ENCODE measurements at places on chromosomes 3 and 15. TPM values are rescaled to one million over a fixed set of nuclear protein-coding genes. Genes with fewer than 3 reads are reported as not detected.

GRCh38 chr3:171396048-171396447 is 64.2 kb downstream of the TNIK start:
- H3K36me3 ChIP-seq: no peaks in the 10 kb centered on the region
- no peaks in the 10 kb centered on the region for H3K27me3 ChIP-seq
- DNase-seq: no peak
- peaks cover 5% of the 10 kb centered on the region for H3K4me1 ChIP-seq
- H3K27ac ChIP-seq: no peak overlapping the region

- H3K4me3 ChIP-seq: no peak overlapping the region
- H3K36me3 ChIP-seq: no peaks in the 10 kb centered on the region
- H3K27me3 ChIP-seq: no peaks in the 10 kb centered on the region
- no peak for DNase-seq
- H3K27ac ChIP-seq: no peak overlapping the region
These were observed 251.4 kb downstream of the NR1D2 start for GRCh38 chr3:24196526-24196925.

- no peak for DNase-seq
- no peaks in the 10 kb centered on the region for H3K27me3 ChIP-seq
- no peaks in the 10 kb centered on the region for H3K4me1 ChIP-seq
- H3K36me3 ChIP-seq: no peaks in the 10 kb centered on the region
- H3K4me3 ChIP-seq: no peak overlapping the region
- no peak overlapping the region for H3K27ac ChIP-seq
These were observed 68.9 kb downstream of the DOCK3 start for GRCh38 chr3:50743643-50744042.

DNA sequence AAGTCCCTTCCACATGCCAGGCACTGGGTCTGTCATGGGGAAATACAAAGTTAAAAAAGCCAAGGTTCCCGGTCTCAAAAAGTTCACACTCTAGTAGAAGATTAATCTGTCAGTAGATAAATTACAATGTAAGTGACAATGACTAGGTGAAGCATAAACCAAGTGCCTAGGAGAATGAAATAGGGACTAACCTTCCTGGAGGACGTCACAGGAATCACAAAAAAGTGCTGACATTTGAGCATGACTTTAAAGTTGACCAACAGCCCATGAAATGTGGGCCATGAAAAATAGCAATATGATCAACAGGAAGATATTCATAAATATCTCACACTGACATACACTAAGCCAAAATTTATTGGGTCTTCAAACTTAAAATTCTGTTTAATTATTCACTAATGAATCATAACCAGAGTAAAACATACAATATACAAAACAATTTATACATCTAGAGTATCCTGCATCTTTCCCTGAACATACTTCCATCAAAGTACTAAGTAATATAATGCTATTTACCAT is 20.0 kb downstream of the COPS2 start:
- no peak for DNase-seq
- H3K27ac ChIP-seq: no peak overlapping the region
- no peaks in the 10 kb centered on the region for H3K4me1 ChIP-seq

- H3K27ac ChIP-seq: no peak overlapping the region
- DNase-seq: no peak
- H3K4me1 ChIP-seq: peaks cover 34% of the 10 kb centered on the region
These were observed 1.9 kb downstream of the CAMK2N2 start for GRCh38 chr3:184259396-184259877.

- peaks cover 47% of the 10 kb centered on the region for H3K36me3 ChIP-seq
- peak overlapping the region; percentile 78 for H3K27ac ChIP-seq
- H3K27me3 ChIP-seq: no peaks in the 10 kb centered on the region
- H3K4me3 ChIP-seq: no peak overlapping the region
- H3K4me1 ChIP-seq: peaks cover 67% of the 10 kb centered on the region
- peak; percentile 50 for DNase-seq
These were observed 132.7 kb downstream of the GHSR start for GRCh38 chr3:172315401-172316091.

GRCh38 chr3:177357352-177358090 is 160.2 kb upstream of the TBL1XR1 start:
- H3K36me3 ChIP-seq: no peaks in the 10 kb centered on the region
- H3K27ac ChIP-seq: peak overlapping the region; percentile 92
- peaks cover 82% of the 10 kb centered on the region for H3K4me1 ChIP-seq
- no peak overlapping the region for H3K4me3 ChIP-seq

- no peak overlapping the region for H3K27ac ChIP-seq
- no peak for DNase-seq
- no peaks in the 10 kb centered on the region for H3K36me3 ChIP-seq
- no peak overlapping the region for H3K4me3 ChIP-seq
- no peaks in the 10 kb centered on the region for H3K4me1 ChIP-seq
These were observed 258.6 kb downstream of the RORA start for GRCh38 chr15:60970246-60971170.

DNA sequence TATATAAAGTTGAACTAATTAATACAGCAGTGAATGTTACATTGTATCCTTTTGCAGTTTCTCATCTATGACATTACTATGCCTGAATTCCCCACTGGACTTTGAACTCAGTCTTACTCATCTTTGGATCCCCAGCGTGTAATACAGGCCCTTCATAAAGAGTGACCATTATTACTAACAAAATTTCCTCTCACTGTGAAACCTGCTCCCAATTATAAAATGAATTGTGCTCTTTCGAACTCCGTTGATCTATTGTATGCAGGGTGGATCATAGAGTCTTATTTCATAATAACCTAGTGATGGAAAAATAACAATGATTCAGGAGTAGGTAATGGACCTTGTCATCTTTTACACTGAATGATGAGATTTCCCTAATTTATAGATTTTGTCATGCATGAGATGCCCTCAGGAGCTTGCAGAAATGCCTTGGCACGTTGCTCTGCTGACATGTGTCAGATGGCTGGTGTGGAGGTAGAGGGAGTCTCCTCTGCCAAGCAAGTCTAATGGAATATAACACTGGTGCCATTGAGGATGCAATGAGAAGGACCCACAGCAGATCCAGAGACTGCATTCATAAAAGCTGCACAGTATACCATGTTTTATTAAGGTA is 25.5 kb downstream of the B3GNT5 start:
- no peaks in the 10 kb centered on the region for H3K36me3 ChIP-seq
- H3K4me3 ChIP-seq: no peak overlapping the region
- no peak for DNase-seq
- H3K27me3 ChIP-seq: no peaks in the 10 kb centered on the region

DNA sequence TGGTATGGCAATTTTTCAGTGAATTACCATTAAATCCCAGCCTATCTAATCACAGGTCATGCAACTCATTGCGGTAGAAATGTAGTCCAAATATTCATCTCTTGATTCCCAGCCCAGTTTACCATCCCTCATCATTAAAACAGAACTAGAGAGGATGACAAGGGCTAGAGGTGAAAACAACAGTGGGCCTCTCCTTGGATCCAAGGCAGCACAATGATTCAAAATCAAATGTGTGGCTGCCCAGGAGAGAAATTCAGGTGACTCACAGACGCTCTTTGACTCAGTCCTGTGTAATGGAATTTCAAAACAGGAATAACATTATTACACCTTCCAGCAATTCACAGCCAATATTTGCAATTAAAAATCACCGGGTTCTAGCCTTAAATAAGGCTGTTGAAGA is 246.5 kb downstream of the TBL1XR1 start:
- no peak overlapping the region for H3K4me3 ChIP-seq
- DNase-seq: no peak
- H3K27me3 ChIP-seq: no peaks in the 10 kb centered on the region
- H3K27ac ChIP-seq: no peak overlapping the region

- H3K4me3 ChIP-seq: no peak overlapping the region
- H3K4me1 ChIP-seq: no peaks in the 10 kb centered on the region
- H3K36me3 ChIP-seq: no peaks in the 10 kb centered on the region
These were observed 17.1 kb upstream of the LZTFL1 start for GRCh38 chr3:45858809-45859543.

GRCh38 chr15:75366163-75366562 is 2.2 kb downstream of the MAN2C1 start:
- peaks cover 25% of the 10 kb centered on the region for H3K4me1 ChIP-seq
- H3K27ac ChIP-seq: no peak overlapping the region
- no peaks in the 10 kb centered on the region for H3K27me3 ChIP-seq
- H3K36me3 ChIP-seq: peaks cover 69% of the 10 kb centered on the region
- no peak for DNase-seq

GRCh38 chr3:12388185-12388584 is 96.1 kb upstream of the TSEN2 start:
- DNase-seq: no peak
- no peaks in the 10 kb centered on the region for H3K27me3 ChIP-seq

DNA sequence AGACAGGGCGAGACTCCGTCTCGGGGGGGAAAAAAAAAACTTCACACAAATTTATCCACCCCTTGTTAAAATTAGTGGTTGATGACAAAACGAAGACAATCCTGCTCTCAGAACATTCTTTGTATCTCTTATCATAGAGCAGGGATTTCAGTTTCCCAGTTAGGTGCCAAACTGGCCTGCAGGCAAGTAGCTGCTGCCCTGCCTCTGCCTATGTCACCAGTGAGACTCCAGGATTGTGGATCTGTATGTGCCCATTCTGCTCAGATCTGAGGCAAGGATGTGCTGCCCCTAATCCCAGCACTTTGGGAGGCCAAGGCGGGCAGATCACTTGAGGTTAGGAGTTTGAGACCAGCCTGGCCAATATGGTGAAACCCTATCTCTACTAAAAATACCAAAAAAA is 54.4 kb downstream of the IQGAP1 start:
- no peak overlapping the region for H3K4me3 ChIP-seq
- no peak overlapping the region for H3K27ac ChIP-seq
- H3K36me3 ChIP-seq: peaks cover 78% of the 10 kb centered on the region
- H3K4me1 ChIP-seq: peaks cover 6% of the 10 kb centered on the region

RBM5 gene
- total RNA-seq: 464 TPM

CYP1A2 gene
- total RNA-seq: not detected

CYP8B1 gene
- not detected for total RNA-seq

GOLGA6L4 gene
- total RNA-seq: 8.8 TPM
